Esophagus mucosa (tissue), 1 donor: ENCODE measurements at places on chromosomes 7 and 10.

DNA sequence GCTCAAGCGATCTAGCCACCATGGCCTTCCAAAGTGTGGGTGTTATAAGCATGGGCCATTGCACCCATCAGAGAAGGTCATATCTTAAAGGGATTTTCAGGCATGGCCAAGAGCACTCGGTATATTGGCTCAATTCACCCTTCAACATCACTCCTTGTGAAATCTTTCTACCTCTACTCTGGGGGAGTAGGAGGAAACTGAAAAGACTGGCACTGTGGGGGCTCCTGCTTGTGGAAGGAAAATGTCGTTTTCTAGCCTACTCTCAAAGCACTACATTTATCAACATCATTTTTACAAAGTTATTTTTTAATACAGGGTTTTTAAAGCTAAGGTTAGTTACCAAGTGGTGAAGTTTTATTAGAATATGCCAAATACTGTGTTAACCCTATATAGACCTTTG is 42.0 kb upstream of the CACNB2 start:
- ATAC-seq, result no peak

DNA sequence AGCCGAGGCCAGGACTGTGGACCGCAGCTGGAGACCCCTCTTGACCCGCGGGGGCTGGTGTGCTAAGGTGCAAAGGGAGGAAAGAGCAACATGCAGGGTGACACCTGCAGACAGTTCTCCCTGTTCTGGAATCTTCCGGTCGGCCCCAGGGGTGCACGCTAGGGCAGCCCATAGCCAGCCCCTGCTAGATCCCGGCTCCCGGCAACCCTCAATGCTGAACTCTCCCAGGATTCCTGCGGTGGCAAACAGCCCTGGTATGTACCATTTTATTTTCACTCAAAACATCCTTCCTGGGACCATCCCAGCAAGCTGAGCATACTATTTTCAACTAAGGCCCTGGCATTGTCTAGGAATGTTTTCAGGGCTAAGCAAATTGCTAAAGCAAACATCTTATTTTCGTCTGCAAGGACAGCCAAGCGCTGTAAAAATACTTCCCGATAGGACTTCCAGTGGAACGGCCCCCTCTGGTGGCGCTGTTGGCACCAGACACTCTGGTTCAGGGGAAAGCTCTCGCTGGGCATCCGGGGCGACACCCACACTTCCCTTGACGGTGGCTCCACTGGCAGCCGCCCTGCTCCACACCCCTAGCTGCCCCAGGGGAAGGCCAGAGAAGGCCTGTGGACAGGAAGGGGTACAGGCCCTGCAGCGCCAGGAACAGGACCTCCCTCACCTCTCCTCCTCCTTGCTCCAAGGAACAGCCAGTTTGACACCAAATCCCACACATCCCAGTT is 99.4 kb downstream of the CTBP2 start:
- peak; percentile 45 for ATAC-seq

GRCh38 chr10:14773551-14774213 is 1.0 kb downstream of the FAM107B start:
- no peak for ATAC-seq

DNA sequence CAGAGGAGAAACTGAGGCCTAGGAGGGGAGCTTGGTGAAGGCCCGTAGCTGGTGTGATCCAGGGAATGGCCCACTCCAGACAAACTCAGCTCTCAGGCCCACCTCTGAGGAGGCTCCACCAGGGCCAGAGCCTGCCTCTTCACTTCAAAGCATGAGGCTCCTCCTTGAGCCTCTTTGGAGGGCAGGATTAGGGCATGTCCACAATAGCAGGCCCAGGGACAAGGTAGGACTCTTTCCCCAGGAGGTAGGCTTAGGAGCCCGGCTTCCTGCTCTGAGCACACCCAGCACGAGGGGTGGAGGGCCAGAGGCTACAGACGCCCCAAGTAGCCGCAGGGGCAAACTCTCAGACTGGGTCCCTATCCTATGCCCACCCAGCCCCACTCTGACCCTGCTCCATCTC is 164.6 kb upstream of the ZMIZ1 start:
- no peak for ATAC-seq

DNA sequence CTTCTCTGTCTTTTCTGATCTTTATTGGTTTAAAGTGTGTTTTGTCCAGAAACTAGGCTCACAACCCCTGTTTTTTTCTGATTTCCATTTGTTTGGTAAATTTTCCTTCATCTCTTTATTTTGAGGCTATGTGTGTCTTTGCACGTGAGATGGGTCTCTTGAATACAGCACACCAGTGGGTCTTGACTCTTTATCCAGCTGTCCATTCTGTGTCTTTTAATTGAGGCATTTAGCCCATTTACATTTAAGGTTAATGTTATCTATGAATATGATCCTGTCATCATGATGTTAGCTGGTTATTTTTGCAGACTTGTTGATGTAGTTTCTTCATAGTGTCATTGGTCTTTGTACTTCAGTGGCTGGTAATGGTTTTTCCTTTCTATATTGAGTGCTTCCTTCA is 10.1 kb downstream of the TEX36 start:
- no peak for ATAC-seq

DNA sequence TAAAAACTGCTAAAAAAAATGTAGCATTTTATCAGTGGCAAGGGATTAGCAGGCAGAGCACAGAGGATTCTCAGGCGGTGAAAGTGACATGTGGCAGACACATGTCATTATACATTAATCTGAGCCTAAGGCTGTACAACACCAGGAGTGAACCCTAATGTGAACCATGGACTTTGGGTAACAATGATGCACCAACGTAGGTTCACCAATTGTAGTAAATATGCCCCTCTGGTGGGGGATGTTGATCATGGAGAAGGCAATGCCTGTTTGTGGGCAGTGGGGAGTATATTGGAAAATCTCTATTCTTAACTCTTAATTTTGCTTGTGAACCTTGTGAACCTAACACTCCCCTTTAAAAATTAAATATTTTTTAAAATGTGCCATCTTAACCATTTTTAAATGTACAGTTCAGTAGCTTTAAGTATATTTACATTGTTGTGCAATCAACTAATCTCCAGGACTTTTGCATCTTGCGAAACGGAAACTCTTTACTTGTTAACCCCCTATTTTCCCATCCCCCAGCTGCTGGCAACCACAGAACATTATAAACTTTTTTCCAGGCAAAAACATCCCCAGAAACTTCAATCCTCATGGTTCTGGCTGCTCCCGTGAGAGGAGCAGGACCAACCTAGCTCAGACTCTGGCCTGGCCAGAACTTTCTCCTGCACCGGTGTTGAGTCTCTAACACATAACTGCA is 29.9 kb downstream of the LRRC20 start:
- ATAC-seq, result no peak

DNA sequence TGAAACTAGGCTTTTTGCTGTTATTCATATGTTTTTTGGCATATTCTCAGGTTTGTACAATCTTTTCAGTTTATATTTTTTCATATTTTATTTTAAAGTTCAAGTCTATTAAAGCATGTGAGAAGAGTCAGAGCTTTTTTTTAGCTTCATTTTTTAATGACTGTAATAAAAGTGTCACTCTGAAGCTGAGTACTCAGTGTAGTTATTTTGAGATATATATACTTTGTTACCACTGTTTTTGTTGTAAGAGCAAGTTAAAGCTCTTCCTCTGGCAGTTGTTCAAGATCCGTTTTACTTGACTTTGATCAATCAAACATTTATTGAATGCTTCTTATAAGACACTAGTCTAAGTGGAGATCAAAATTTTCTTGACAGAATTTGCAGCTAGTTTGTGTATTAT is 37.5 kb downstream of the CASD1 start:
- no peak for ATAC-seq

GRCh38 chr10:120048391-120048790 is 155.9 kb downstream of the SEC23IP start:
- peak; percentile 76 for ATAC-seq

- no peak for ATAC-seq
Measured at GRCh38 chr10:29926693-29927048, 132.7 kb downstream of the JCAD start.

GRCh38 chr7:106657085-106657991 is 3.6 kb downstream of the CCDC71L start:
- no peak for ATAC-seq

GRCh38 chr10:28300027-28300426 is 2.8 kb downstream of the MPP7 start:
- no peak for ATAC-seq

DNA sequence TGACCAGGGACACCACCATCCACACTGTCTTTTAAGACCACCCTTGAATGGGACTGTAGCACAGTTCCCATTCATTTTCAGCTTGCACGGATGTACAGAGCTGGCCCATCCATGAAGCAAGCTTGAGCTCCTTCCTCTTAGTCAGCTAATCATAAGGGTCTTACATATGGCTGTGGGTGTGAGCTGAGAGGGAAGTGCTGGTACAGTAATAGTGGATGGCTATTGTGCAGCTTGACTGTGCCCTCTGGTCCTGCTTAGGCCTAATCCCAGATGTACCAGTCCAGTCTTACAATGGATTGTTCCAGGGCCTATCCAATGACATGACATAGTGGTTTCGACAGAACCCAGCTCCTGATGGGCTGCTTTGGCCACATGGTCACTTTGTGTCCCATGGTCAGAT is 96.9 kb upstream of the ZNF438 start:
- no peak for ATAC-seq

DNA sequence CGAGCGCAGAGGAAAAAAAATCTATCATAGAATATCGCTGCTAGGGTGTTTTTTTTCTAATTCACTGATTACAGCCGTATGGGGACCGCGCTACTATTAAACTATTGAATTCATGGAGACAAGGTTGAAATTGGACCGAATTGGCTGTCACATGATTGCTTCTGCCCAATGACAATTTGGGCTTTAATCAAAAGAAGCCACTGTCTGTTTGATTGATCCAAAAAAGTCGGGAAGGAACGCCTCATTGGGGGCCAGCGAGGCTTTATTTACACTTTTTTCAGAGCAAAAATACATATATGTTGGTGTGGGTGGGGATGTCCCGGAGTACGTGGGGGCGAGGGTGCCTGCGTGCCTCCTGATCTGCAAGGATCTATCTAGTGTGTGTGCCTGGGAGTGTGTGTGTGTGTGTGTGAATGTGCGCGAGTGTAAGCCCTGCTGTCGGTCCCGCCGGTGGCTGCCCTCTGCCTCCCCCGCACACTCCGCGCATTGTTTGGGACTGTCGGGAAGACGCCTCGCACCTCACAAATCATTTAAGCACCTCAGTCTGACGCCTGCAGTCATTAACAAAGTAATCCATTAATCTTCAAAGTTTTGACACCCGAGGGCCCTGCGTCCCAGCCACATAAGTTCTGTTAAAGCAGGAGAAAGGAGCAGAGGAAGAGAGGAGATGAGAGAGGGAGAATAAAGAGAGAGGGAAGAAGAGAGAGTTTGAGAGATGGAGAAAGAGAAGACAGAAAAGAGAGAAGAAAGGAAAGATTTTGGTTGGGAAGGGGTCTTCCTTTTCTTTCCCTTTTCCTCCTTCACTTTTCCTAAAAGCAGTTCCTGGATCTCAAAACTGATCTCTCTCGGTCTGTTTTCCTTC is at the start of gene HOXA2:
HOXA2 (minus strand) TSS at position 103 of the 862 bp plus-strand sequence. CDS start 183 bp downstream, outside the sequence.
- ATAC-seq, result peak; percentile 41

GRCh38 chr7:117264716-117265115 is 58.1 kb downstream of the WNT2 start:
- no peak for ATAC-seq

GRCh38 chr10:28248092-28248491 is 54.8 kb downstream of the MPP7 start:
- peak; percentile 87 for ATAC-seq

DNA sequence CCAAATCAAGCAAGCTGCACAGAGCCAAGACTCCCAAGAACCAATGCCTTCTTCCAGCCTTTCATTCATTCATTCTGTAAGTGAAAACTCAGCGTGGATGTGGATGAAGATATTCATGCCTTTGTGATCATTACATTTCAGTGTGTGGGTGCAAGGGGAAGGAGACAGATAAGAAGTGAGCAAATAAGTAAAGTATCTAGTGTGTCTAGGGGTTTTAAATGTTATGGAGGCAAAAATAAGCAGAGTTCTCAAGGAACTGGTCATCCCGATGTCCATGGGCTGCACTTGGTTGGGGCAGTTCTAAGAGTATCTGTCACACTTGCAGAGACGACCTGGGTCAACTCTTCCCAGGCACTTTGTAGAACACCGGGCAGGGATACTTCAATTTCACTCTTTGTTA is 149.1 kb downstream of the KIAA1217 start:
- ATAC-seq, result no peak

- ATAC-seq, result no peak
Measured at GRCh38 chr10:11876805-11877590, 53.8 kb downstream of the PROSER2 start.

DNA sequence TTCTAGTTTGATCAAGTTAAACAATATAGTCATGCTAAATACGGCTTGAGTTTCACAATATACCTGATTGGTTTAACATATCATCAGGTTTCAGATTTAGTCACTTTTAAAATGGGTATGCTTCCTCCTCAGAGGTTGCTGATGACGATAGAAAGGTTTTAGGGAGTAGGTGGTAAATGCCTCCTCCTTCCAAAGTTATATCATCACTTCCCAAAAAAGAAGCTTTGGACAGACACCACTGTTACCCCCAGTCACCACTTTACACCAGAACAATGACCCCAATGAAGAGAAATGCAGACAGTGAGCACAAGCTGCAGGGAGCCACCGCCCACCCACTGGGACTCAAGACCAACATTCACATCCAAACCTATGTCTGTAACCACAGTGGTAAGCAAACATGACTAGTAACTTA is 244.6 kb downstream of the SORCS1 start:
- ATAC-seq, result no peak

DNA sequence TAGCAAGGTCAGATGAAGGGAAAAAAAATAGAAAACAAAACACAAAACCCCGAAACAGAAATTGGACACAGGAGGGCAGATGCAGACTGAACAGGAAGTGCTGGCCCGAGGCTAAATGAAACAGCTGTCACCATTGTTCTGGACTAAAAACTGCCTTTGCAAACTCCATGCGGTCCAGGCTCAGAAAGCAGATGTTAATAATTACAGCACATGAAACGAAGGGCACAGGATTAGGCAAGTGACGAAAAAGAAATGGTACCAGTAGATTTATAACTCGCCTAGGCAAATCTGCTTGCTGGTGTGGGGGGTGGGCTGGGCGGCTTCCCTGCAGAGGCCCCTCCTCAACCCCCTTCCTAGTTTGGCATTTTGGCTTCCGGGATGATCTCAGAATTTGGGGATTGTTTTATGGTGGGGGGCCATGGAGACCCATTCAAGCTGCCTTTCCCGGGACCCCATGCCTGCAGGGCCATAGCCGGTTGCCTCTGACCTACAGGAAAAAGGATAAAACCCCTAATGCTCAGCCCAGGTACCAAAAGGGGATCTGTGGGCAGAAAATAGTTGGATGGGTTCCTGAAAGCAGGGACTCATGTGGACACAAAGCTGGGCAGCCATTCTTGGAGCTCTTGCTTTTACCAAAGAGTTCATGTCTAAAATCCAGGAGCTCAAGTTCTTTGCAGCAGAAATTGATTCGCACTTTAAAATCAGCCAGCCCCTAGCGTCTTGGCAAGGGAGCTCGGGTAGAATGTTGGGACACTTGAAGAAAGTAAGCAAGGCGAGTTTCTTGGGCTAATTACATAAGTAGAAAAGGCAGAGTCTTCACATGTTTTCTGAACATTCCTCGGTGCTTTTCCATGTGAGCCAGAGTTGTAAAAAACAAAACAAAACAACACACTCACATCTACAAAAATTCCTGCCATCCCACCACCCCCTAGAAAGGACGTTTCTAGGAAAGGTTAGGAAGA is 39.0 kb upstream of the EMX2 start:
- ATAC-seq, result no peak

- no peak for ATAC-seq
Measured at GRCh38 chr7:90958647-90959046, 305.6 kb upstream of the FZD1 start.
